ENCODE measurements at places on chromosomes 3 and 15. TPM values are rescaled to one million over a fixed set of nuclear protein-coding genes. Genes with fewer than 3 reads are reported as not detected.

TLNRD1 gene
- 7.1 TPM for total RNA-seq

MYO9A gene
- total RNA-seq = 60.1 TPM

ALDH1A2 gene
- total RNA-seq = 1.1 TPM

IQCH gene
- total RNA-seq = 4.7 TPM

CHDH gene
- total RNA-seq = 0.88 TPM

CD47 gene
- total RNA-seq = 76.0 TPM

MYZAP gene
- not detected for total RNA-seq

DNA sequence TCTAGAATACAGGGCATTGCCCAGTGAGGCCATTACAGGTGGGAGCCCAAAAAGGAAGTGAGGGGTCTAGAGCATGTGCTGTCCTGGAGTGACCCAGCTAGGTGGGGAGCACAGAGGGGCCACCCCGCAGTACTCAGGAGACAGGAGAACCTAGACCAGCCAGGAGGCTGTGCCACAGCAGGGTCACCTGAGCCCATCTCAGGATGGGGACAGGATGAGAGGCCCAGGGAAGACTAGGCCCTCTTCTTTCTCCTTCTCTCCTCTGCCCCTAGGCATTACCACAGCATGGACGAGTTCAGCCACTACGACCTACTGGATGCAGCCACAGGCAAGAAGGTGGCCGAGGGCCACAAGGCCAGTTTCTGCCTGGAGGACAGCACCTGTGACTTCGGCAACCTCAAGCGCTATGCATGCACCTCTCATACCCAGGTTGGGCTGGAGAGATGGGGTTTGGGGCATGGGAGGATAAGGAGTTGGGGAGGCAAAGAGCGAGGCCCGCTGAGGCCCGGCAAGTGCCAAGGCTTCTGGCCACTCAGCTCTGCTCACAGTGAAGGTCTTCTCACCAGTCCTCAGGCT, 20.6 kb downstream of the LOXL1 start:
- peaks cover 37% of the 10 kb centered on the region for H3K4me1 ChIP-seq
- DNase-seq = peak; percentile 64
- no peak overlapping the region for H3K27ac ChIP-seq
- H3K36me3 ChIP-seq = peaks cover 75% of the 10 kb centered on the region

- peaks cover 5% of the 10 kb centered on the region for H3K36me3 ChIP-seq
- H3K27ac ChIP-seq = peak overlapping the region; percentile 73
- peaks cover 34% of the 10 kb centered on the region for H3K4me1 ChIP-seq
Observed at GRCh38 chr15:66862940-66863335, 160.9 kb downstream of the SMAD6 start.

- no peak overlapping the region for H3K4me3 ChIP-seq
- DNase-seq = no peak
- no peak overlapping the region for H3K27ac ChIP-seq
- no peaks in the 10 kb centered on the region for H3K27me3 ChIP-seq
Observed at GRCh38 chr15:70823196-70823595, 30.8 kb downstream of the LARP6 start.

GRCh38 chr3:41863024-41863423, 98.9 kb downstream of the ULK4 start:
- no peak for DNase-seq
- no peaks in the 10 kb centered on the region for H3K36me3 ChIP-seq
- no peaks in the 10 kb centered on the region for H3K4me1 ChIP-seq
- H3K27ac ChIP-seq = no peak overlapping the region
- H3K27me3 ChIP-seq = no peaks in the 10 kb centered on the region

DNA sequence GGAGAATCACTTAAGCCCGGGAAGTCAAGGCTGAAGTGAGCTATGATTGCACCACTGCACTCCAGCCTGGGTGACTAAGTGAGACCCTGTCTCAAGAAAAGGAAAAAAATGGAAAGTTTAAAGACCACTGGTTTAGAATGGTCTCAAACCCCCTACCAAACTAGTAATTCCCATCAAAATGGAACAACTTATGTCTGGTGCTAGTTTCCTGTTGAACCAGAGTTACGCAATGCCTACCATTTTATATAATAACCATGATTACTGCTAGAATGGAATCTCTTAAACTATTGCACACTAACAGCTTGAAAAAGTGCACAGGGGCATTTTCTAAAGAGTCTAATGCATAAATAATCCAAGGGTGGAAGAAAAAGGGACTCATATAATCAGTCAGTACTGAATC, 43.6 kb downstream of the DMXL2 start:
- H3K4me3 ChIP-seq = no peak overlapping the region
- H3K36me3 ChIP-seq = no peaks in the 10 kb centered on the region
- no peak for DNase-seq
- no peak overlapping the region for H3K27ac ChIP-seq
- H3K27me3 ChIP-seq = no peaks in the 10 kb centered on the region
- H3K4me1 ChIP-seq = peaks cover 4% of the 10 kb centered on the region

GRCh38 chr3:178465260-178466180, 70.7 kb upstream of the KCNMB2 start:
- no peak for DNase-seq
- no peak overlapping the region for H3K4me3 ChIP-seq
- H3K27me3 ChIP-seq = no peaks in the 10 kb centered on the region
- no peaks in the 10 kb centered on the region for H3K36me3 ChIP-seq
- no peak overlapping the region for H3K27ac ChIP-seq

- no peak overlapping the region for H3K4me3 ChIP-seq
- peak overlapping the region; percentile 38 for H3K27ac ChIP-seq
- H3K27me3 ChIP-seq = no peaks in the 10 kb centered on the region
- H3K4me1 ChIP-seq = peaks cover 9% of the 10 kb centered on the region
- no peaks in the 10 kb centered on the region for H3K36me3 ChIP-seq
Observed at GRCh38 chr15:99371180-99372103, 120.2 kb downstream of the LRRC28 start.

All from osteoblast (primary cell).